ENCODE measurements at places on chromosomes 6 and 20. TPM values are rescaled to one million over a fixed set of nuclear protein-coding genes. Genes with fewer than 3 reads are reported as not detected.

DNA sequence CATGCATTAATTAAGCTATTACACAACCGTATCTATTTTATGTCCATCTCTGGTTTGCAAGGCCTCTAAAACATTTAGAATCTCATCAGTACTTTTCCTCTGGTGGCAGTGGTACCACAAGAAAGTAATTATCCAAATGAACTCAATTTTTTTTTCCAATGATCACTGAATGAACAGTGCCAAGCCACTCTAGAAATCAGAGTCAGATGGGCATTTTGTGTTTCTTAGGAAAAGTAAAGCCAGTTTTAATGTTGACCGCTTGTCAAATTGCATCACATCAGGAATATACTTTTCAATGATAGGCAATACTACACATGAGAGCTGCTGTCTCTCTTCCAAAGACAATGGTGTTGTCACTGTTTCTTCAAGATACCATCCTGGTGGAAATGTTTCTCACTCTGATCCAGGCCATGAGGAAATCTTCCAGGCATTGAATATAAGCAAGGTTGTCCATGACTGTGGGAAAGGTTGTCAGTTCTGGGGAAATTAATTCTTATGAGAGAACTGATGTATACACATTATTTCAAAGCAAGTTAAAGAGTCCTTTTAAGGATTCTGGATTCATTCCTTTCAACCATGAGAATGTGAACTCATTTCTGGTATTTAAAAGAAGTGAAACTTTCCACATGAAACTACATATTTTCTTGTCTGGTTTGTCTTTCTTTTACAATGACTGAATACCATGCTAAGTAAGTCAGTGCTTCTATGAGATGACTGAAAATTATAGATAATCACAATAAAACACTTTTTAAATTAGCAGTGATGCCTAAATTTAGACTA is 108.8 kb upstream of the TCF21 start:
- DNase-seq, result no peak

DNA sequence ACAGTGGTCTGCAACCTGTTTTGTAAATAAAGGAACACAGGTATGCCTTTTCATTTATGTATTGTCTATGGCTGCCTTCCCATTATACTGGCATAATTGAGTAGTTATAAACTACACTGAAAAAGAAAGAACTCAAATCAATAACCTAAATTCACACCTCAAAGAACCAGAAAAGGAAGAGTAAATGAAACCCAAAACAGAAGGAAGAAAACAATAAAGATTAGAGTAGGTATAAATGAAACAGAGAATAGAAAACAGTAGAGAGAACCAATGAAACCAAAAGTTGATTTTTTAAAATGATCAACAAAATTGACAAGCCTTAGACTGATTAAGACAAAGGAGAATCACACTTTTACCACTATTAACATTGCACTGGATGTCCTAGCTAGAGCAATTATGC is 34.7 kb downstream of the FAM184A start:
- no peak for DNase-seq

GRCh38 chr20:24702501-24703283 is 233.3 kb downstream of the SYNDIG1 start:
- no peak for DNase-seq

DNA sequence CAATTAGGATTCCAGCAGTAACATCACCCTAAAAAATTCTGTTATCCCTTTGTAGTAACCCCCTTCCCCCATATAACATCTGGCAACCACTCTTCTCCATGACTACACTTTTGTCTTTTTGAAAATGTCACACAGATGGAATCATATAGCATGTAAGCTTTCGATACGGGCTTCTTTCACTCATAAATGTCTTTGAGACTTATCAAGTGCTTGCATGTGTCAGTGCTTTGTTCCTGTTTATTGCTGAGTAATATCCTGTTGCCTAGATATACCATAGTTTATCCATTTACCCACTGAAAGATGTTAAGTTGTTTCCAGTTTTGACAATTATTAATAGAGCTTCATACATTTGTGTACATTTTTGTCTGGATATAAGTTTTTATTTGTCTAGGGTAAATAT is 10.4 kb upstream of the SNPH start:
- peak; percentile 79 for DNase-seq

GRCh38 chr6:116450769-116451740 is 10.1 kb upstream of the CALHM6 start:
- DNase-seq, result peak; percentile 17

DNA sequence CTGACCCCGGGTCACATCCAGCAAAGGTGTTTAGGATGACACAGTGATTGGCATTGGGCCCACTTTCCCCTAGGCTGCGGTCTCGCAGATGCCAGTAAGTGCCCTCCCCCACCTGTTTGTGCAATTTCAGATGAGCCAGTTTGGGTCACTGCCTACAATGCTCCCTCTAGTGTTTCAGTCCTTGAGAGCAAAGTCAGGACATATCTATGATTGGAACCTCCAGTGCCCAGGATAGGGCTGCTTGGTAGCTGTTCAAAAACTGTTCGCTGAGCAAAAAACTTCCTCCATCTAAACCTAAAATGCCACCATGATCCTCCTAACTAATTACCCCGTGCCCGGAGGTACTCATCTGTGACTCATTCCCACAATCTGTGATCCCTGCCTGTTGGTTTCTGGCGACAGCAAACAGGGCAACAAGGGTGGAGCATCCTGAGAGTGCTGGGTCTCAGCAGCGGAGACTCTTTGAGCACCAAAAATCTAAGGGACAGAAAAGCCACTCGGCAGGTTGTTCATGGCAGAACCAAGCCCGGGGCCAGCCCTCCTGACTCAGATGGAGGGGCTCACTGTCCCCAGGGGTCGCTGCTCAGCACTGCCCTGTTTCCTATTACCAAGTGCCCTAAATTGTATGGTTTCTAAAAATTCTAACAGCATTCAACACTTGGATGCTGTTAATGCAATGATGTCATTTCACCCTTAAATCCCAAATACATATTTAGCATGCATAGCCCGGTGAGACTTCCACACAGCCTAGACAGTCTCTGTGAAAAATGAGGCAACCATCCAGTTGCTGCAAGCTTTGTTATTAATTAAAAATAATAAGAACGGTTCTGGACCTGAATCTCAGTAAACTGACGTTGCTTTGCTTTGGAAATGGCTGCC is 5.0 kb downstream of the VSX1 start:
- no peak for DNase-seq

- DNase-seq, result no peak
Measured at GRCh38 chr6:111625461-111626391, 20.0 kb upstream of the TRAF3IP2 start.

GRCh38 chr20:48736231-48736630 is 91.6 kb downstream of the PREX1 start:
- DNase-seq, result no peak

DNA sequence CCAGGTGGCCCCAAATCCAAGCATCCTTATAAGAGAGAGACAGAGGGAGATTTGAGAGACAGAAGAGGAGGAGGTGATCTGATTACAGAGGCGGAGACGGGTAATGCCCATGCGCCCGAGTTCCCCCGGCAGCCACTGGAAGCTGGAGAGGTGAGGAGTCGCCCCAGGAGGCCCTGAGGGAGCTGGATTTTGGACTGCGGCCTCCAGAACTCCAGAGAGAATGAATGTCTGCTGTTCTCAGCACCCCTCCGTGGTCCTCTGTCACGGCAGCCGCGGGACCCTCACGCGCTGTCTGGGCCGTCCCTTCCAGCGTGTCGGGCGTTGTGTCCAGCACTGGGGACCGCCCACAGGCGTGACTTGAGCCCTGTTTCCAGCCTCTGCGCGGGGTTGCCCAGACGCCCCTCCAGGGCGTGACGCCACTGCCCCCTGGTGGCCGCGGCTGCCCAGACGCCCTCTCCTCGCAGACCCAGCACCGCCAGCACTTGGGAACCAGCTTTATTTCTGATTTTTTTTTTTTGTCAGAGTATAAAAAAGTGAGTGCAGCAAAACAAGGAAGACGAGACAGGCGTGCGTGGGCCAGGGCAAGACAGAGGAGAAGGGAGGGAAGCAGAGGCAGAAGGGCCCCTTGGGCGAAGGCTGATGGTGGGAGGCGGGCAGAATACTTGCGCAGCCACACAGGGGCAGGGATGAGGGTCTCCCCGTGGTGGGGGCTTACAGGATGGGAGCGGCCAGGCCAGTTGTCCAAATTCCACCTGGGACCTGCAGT is 4.1 kb upstream of the ZNF512B start:
- DNase-seq, result peak; percentile 93

GRCh38 chr6:135128268-135128914 is 52.7 kb upstream of the MYB start:
- DNase-seq, result no peak

- no peak for DNase-seq
Measured at GRCh38 chr6:144335914-144336313, 50.8 kb downstream of the UTRN start.

- peak; percentile 40 for DNase-seq
Measured at GRCh38 chr6:159691133-159691962, 1.7 kb downstream of the SOD2 start.

DNA sequence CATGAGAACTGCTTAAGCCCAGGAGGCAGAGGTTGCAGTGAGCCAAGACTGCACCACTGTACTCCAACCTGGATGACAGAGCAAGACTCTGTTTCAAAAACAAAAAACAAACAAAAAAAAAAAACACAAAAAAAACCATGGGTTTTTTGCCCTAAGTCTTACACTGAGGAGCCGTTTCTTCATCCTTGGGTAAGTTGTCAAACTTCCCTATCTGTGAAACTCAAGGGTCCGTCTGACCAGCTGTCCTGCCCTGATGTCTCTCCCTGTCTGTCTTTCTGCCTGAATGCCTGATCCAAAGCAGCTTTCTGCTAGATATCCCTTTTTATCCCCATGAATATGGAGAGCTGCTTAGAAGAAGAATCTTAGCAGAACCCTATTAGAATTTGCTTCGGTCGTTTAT is 41.3 kb upstream of the CLDN20 start:
- DNase-seq, result no peak

DNA sequence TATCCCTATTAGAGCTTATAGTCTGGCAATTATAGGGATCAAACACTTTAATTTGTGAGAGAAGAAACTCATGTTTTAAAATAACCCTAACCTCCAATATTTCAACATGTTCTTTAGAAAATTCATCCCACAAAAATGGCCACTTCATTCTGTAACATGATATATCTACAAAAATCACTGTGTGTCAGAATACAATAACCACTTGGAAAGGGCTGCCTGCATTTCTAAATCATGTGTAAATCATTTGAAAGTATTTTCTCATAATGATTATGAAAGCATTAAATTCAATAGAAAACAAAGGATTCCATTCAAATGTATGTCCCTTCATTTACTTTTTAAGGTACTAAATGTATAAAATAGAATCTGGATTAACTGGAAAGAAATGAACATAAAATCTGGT is 101.4 kb upstream of the NHSL1 start:
- no peak for DNase-seq

DNA sequence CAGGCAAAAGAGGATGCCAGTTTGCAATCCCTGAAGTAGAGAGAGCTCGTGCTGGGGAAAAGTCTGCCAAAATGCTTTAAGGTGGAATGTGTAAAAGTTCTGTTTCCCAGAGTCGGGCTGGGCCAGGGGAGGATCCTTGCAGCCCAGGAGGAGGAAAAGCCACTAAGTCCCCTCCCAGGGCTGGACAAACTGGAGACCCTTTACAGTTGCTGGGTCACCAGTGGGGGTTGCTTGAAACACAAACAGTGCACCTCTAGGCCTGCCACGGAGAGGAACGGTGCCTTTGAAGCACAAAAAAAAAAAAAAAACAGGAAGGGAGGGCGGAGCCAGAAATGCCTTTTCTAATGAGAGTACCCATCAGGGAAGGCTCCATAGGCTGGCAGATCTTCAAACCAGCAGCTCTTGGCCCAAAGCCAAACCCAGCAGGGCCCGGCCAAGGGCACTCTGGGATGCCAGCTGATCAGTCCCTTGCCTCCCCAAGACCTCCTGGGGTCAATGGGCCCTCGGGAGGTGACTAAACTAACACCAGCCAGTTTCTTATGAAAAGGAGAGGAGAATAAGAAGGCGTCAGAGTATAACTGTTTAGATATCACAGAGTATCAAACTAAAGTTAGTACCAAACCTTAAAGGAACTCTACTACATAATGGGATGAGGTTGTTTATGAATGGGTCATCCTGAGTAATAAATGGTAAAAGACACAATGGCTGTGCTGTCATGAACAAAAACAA is 23.7 kb downstream of the HLA-A start:
- DNase-seq, result peak; percentile 65

- DNase-seq, result no peak
Measured at GRCh38 chr6:148042536-148042935, 300.1 kb upstream of the SASH1 start.

DNA sequence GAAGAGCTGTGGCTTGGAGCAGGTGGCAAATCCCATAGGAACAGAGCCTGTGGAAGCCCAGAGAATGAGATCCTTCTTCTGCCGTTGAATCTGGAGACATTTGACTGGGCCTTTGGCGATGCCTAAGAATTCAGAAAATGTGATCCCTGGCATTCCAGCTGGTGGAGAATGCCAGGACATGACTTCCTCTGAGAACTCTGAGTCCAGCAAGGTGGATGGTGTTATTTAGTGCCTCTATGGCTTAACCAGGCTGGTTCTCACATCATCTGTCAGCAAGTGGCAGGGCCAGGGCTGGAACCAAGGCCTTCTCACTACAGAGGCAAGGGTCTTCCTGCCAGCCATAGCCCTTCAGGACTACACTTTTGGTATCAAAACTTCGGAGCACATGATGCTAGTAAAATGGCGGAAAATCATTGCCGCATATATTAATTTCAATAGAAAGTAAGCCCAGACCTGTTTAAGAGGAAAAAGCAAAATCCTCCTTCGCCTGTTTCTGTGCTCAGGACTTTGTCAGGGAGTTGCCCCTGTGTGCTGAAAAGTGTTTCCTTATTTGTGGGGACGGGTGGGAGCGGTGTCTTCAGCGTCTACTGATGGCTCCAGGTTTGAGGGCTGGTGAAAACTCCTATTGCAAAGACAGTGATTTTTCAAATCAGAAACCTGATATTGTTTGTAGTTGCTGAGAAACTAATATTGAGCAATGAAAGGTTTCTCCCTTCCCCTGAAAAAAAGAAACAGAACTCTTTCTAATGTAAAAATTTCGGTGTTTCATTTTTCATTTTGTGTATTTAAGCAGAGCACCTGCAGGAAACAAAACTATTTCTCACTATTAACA is 23.9 kb downstream of the DUSP22 start:
- no peak for DNase-seq

DNA sequence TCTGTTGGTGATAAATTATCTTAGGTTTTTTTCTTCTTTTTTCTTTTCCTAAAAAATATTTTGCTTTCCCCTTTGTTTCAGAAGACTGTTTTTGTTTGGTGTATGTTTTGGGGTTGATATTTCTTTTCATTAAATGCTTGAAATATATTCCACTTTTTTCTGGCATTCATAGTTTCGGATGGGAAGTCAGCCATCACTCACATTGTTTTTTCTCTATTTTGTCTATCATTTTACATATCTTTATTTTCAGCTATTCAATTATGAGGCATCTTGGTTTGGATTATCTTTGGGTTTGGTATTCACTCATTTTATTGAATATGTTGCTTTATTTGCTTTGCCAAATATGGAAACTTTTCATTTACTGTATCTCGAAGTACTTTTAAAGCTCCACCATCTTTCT is 600.5 kb upstream of the EYS start:
- DNase-seq, result peak; percentile 2

GRCh38 chr6:5706124-5707033 is 300.3 kb downstream of the NRN1 start:
- no peak for DNase-seq

The LCA5 gene
- 2.2 TPM for total RNA-seq

The HEY2 gene
- total RNA-seq, result not detected

The CAGE1 gene
- 0.11 TPM for total RNA-seq

The MTG2 gene
- 65.1 TPM for total RNA-seq

The FAM83C gene
- total RNA-seq, result not detected

The IL17F gene
- not detected for total RNA-seq

The UNC5CL gene
- 0.78 TPM for total RNA-seq

The OR2B6 gene
- total RNA-seq, result 4.4 TPM

The RIPOR3 gene
- 46.1 TPM for total RNA-seq
